Activated CD8-positive, alpha-beta T cell treated with anti-CD3 and anti-CD28 coated beads for 36 hours (primary cell): ENCODE measurements at places on chromosomes 6 and 20. TPM values are rescaled to one million over a fixed set of nuclear protein-coding genes. Genes with fewer than 3 reads are reported as not detected.

- DNase-seq = no peak
Observed at GRCh38 chr20:8996817-8997512, 71.9 kb upstream of the PLCB4 start.

GRCh38 chr6:83069633-83070032 is 2.2 kb downstream of the DOP1A start:
- DNase-seq = no peak

DNA sequence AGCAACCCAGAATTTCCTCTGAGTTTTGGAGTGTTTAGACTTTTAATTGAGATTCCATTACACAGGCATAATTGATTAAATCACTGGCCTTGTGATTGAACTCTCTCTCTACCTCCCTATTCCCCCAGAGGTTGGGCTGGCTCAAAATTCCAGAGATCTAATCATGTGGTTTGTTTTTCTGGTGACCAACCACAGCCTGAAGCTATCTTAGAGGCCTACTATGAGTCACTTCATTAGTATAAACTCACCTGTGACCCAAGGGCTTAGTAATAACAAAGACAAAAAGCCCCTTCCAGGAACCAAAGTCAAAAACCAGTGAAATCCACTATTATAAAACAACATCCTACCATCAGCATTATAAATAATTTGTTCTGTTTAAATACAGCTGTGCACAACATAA is 992.5 kb upstream of the CITED2 start:
- no peak for DNase-seq

DNA sequence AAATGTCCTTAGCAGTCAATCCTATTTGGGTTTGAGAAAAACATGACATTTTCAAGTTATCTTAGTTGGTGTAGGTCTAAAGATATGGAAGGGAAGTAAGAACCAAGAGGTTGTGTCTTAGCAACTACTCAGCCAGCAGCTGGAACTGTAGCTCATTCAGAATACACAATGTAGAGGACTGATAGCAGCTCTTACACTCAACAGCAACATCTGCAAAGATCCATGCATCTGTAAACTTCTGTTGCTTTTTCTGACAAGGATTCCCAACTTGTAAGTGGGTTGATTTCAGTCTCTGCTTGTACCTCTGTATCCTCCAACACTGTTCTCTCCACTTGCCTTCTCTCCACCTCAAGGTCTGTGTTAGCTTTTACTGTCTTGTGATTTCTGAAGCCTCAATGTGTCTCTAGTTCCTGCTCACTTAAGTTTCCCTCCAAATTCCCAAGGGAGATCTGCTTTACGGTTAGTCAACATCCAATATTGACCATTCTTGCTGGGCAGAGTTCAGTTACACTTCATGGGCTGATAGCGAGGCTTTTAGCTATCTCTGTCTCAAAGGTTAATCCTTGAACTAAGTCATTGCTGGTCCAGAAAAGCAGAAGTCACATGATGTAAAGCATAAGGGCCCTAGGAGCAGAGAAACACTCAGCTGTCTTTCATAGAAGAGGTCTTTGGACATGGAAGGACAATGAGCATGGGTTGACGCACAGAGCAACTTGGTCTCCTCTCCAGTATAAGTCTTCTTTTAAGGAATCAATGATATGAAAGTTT is 71.6 kb upstream of the LGSN start:
- no peak for DNase-seq

DNA sequence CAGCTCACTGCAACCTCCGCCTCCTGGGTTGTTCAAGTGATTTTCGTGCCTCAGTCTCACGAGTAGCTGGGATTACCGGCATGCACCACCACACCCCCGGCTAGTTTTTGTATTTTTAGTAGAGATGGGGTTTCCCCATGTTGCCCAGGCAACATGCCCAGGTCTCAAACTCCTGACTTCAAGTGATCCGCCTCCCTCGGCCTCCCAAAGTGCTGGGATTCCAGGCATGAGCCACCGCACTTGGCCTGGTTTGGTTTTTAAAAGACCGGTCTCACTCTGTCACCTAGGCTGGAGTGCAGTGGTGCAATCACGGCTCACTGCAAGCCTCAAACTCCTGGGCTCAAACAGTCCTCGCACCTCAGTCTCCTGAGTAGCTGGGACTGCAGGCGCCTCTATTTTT is 40.1 kb downstream of the VSTM2L start:
- DNase-seq = no peak

GRCh38 chr6:704046-704445 is 11.1 kb upstream of the EXOC2 start:
- DNase-seq = no peak

GRCh38 chr6:157855325-157855724 is 32.3 kb downstream of the SNX9 start:
- no peak for DNase-seq

DNA sequence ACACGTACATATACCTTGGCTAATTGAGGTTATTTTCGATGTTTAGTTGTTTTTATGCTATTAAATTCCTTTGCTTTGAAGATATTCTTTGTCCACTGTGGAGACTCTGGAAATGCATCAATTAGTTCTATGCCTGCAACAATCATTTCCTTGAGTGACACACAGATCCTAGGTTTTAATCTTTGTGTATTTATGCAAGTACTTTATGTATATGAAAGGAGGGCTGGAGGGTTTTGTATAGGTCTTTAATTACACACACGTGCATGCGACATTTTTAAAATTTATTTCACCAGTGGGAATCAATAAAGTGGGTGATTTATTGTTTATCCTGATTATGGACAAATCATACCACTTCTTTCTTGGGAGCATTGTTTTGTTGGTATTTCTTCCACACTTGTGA is 57.3 kb downstream of the ZFAND3 start:
- no peak for DNase-seq

GRCh38 chr6:103908898-103909297 is 950.8 kb downstream of the HACE1 start:
- no peak for DNase-seq

GRCh38 chr20:14445310-14445709 is 107.9 kb upstream of the FLRT3 start:
- no peak for DNase-seq

DNA sequence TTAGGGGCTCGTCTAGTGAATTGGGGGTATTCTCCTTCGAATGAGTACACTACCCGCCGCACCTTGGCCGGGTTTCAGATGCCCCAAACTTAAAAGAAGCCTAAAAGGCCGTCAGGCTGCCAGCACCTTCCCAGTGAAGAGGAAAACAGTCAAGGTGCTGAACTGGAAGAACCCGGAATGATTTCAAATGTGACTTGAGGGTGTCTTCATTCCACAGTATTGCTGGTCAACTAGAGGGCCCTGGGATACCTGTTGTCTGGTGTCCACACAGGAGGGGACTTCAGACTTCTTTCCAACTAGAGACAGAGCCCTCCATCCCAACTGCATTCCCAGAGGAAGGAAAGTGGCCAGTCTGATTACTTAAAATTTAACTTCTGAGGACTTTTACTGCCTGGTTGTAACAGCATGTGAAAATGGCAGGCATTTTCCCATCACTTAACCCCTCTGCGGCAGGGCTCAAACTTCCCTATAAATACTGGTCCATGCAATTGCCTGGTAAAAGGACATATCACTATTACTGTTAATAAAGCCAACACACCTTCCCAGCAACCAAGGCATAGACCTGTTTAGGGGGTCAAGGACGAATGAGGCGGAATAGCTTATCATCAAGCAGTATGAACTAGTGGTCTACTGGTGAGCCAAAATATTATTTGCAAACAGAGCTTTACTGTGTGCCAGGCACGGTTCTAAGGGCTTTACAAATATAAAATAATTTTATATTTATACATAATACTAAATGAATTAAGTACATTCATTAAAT is 651 bp upstream of the SAMHD1 start:
- DNase-seq = no peak

GRCh38 chr6:41370488-41371111 is 35.2 kb downstream of the NCR2 start:
- DNase-seq = no peak

- no peak for DNase-seq
Observed at GRCh38 chr6:137518386-137518983, 24.3 kb upstream of the OLIG3 start.

- no peak for DNase-seq
Observed at GRCh38 chr6:139699335-139699734, 324.9 kb upstream of the CITED2 start.

DNA sequence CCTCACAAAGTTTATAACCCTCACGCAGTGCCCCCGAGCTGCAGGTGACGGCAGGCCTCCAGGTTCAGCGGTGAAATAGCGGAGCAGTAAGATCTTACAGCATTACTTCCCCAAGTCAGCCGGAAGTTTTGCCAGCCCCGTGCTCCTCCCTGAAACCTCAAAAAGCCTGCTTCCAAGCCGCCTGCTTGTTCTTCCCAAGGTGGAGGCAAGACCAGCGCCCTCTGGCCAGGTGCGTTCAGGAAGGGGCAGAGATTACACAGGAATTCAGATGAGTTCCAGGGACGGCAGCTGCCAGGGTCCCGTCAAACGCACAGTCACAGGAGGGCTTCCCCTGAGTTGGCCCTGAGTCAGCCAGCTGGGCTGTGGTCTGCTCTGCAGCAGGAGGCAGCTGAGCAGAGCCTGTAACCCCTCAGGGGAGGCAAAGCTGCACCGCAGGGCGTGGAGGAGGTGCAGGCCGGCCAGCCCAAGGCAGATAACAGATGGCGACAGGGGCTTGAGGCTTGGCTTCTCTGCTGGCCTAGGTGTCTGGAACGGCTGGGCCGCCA is 124.1 kb upstream of the RPS6KA2 start:
- DNase-seq = peak; percentile 55

DNA sequence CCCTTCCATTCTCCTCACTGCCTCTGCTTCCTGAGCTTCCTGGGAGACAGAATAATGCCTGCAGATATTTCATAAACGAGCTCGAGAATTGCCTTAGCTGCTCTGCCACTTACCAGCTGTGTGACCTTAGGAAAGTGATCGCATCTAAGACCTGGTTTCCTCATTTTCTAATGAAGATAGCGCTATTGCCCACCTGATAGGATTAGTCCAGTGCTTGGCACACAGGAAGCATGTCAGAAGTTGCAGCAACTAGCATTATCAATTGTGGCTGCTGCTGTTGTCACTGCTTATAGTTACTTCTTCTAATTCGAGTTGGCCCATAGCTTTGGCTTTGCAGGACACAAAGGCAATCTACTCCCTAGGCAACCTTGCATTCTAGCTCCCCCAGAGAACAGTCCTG is 305.5 kb upstream of the SGK1 start:
- DNase-seq = no peak

GRCh38 chr6:45438849-45439406 is 61.2 kb upstream of the SUPT3H start:
- no peak for DNase-seq

DNA sequence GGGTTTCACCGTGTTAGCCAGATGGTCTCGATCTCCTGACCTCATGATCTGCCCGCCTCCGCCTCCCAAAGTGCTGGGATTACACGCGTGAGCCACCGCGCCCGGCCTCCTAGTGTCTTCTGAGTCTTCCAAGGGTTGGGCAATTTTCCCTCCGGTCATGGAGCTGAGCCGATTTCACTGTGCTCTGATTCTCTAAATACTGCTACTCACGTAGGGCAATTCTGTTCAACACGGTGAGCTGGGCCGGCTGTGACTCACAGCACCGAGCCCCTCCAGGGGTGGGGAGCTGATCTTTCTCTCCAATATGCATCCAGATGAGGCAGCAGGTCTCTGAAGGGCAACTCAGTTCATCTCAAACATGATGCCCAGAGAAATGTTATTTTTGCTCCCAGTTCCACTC is 71.6 kb upstream of the CD93 start:
- no peak for DNase-seq

DNA sequence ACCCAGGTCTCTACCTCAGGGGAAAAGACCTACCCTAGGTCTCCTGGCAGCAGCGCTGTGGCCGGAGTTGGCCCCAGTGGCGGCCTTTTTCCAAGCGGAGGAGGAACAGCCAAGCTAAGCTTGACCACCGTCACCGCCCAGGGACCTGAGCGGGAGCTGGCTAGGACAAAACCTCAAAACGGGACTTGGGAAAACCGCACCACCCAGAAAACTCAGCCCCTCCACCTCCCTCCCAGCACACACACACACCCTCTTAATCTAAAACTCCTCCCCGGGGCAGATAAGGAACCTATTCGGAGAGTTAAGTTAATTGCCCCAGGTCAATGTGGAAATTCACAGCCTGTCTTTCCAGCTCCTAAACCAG is 2.7 kb upstream of the TRERF1 start:
- DNase-seq = no peak

DNA sequence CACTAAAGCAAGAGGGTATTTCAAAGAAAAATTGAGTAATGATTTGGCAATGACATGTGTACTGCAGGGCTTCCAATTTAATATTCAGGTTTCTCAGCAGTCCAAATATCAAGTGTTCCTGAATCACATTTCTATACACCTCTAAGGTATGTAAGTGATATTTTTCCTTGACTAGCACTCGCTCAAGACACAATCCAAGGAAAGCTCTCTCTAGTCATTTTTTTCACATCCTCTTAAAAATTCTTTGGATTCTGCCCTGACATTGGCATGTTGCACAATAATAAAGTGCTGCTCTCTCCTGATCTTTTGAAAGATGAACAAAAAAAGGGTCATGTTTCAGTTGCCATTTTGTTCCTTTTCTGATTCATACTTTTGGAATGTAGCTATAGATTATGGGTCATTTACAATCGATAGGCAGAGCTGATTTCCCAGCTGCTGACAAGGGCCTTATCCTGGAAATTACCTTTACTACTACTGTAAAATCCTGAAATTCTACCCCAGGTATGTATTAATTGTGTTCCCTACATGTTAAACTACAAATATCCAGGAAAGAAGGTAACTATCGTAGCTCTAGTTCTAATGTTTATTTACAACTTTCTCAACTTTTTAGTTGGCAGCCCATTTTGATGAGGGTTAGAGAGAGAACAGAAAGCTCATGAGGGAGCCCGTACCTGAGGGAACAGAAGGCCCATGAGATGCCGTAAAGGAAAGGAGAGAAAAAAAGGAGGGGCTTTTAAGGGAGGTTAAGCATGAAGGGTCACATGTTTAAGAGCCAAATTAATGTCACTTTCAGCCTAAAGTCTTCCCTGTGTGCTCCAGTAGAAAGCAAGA is 22.2 kb upstream of the ADGRG6 start:
- DNase-seq = no peak

- no peak for DNase-seq
Observed at GRCh38 chr6:37971711-37972390, 152.3 kb downstream of the ZFAND3 start.

DNA sequence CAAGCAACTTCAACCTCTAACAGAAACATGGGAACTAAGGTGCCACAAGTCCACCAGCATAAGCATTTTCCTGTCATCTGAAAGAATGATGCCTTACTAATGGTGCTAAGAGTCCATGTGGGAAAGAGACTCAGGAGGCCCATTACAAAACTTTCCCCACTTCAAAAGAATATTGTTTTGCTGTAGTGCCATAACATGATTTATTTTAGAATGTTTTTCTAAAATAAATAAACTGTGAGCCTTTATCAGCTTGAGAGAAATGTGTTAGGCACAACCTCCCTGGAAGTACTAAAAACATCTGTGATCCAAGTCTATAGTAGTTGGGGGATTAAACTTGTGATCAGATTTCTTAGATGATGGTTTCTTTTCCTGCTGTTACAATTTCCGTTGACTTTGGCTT is 330.1 kb upstream of the MAP3K7 start:
- no peak for DNase-seq

- no peak for DNase-seq
Observed at GRCh38 chr20:44856856-44857448, 28.6 kb upstream of the YWHAB start.

TP53INP2 gene
- 4.6 TPM for total RNA-seq

ASIP gene
- total RNA-seq = not detected

CLPSL1 gene
- total RNA-seq = not detected

HCRTR2 gene
- not detected for total RNA-seq

GMPR gene
- total RNA-seq = 0.31 TPM

UBE2C gene
- total RNA-seq = 151 TPM

ECT2L gene
- total RNA-seq = not detected

SDCBP2 gene
- 3.7 TPM for total RNA-seq

DUSP15 gene
- total RNA-seq = not detected

GGTLC1 gene
- total RNA-seq = not detected
